Activated naive CD4-positive, alpha-beta T cell treated with anti-CD3 and anti-CD28 coated beads, Interleukin-2, amount 10 ng/mL, durations not matched to agents 5 hours and 36 hours (primary cell): ENCODE measurements at places on chromosomes 2 and 18. TPM values are rescaled to one million over a fixed set of nuclear protein-coding genes. Genes with fewer than 3 reads are reported as not detected.

Gene STARD6
- not detected for total RNA-seq

Gene CCDC93
- total RNA-seq = 31.7 TPM

Gene UGT1A9
- total RNA-seq = not detected

Gene TFCP2L1
- total RNA-seq = not detected
